Stimulated activated CD4-positive, alpha-beta T cell treated with anti-CD3 and anti-CD28 coated beads, TNF-alpha, amount 100 ng/mL, for 1 hour (primary cell): ENCODE measurements at places on chromosomes 12 and 14.

GRCh38 chr12:106840243-106840642 is 65.8 kb downstream of the RIC8B start:
- DNase-seq = no peak

GRCh38 chr12:1559676-1560091 is 34.7 kb downstream of the FBXL14 start:
- no peak for DNase-seq

- DNase-seq = no peak
Measured at GRCh38 chr12:69570000-69570516, 15.2 kb upstream of the CCT2 start.

DNA sequence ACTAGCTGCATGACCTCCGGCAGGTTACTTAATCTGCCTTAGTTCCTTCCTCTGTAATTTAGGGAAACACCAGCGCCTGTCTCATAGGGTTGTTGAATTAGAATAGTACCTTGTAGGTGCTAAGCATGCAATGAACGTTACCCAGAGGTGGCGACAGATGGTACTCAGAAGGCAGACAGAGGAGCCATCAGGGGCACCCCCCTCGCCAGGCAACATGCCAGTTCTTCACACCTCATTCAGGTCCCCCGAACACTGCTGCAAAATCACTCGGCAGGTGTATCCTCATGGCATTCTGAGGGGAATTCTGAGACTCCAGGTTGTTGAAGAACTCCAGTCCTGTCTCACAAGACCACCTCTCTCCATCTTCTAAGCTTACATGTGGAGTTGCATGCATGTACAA is 10.1 kb downstream of the ISM2 start:
- no peak for DNase-seq

- no peak for DNase-seq
Measured at GRCh38 chr14:98949481-98950135, 322.4 kb downstream of the BCL11B start.

DNA sequence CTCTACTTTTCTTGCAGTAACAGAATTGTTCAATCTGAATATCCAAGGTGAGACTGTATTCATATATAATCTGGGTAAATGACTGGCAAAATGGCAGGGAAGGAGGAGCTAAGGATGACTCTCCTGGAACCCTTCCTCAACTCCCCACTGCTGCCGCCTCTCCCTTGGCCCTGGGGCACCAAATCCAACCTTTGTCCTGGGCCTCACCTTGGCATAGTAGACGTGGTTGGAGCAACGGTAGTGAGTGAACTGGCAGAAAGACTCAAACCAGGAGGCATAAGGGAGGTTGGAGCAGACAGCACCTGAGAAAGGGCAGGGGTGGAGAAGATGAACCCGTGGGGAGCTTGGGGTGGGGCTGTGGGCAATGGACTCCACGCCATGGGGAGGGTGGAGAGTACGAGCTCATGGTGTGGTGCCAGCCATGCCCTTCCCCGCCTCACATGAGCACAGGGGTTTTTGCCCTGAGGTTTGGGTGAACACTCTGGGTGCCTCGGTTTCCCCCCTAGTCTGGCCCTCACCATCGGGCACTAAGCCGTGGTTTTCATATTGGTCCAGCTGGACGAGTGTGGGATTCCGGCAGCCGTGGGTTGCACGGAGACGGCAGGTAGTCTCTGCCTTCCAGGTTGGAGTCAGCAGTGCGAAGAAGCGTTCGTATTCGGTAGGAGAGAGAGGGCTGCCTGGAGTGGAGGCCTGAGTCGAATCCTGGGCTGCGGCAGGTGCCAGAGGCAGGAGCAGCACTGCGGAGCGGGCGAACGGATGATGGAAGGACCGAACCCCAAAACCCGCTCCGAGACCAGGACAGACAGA is 753 bp downstream of the ACRBP start:
- DNase-seq = no peak

DNA sequence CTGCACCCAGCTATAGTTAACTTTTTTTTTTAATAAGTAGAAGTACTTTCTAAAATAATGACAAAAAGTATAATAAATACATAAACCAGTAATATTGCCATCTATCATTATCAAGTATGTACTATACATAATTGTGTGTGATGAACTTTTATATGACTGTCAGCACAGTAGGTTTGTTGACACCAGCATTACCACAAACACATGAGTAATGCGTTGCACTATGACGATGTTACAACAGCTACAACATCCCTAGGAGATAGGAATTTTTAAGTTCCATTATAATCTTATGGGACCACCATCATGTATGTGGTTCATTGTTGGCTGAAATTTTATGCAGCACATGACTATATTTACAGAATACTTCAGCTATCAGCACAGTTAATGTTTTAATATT is 62.9 kb upstream of the VSX2 start:
- DNase-seq = no peak

GRCh38 chr12:100987552-100988521 is 193.3 kb downstream of the ANO4 start:
- no peak for DNase-seq

GRCh38 chr14:37595809-37596621 is 586 bp downstream of the TTC6 start:
- DNase-seq = no peak

GRCh38 chr12:92044435-92044834 is 101.2 kb downstream of the BTG1 start:
- DNase-seq = no peak

GRCh38 chr14:73686901-73687300 is 27.3 kb downstream of the PNMA1 start:
- no peak for DNase-seq

GRCh38 chr12:26428420-26428819 is 233.0 kb downstream of the SSPN start:
- no peak for DNase-seq

DNA sequence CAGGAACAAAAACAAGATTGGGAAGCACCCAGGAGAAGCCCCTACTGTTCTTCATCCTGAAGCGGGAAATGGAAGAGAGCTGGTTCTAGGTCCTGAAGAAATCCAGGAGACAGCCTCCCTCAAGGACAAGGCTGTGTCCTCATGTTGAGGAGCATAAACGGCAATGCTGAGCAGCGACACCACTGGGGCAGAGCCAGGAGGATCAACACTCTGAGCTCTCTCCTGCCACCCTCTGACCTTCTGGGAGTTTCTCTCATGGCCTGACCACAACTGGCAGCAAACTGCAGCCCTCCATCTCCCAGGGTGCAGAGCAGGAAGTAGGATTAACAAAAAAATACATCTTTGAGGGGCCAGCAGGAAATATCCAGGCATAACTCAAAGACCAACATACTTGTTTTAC is 1292.2 kb upstream of the TMEM132C start:
- DNase-seq = no peak
